ENCODE measurements at places on chromosomes 3 and 15.

DNA sequence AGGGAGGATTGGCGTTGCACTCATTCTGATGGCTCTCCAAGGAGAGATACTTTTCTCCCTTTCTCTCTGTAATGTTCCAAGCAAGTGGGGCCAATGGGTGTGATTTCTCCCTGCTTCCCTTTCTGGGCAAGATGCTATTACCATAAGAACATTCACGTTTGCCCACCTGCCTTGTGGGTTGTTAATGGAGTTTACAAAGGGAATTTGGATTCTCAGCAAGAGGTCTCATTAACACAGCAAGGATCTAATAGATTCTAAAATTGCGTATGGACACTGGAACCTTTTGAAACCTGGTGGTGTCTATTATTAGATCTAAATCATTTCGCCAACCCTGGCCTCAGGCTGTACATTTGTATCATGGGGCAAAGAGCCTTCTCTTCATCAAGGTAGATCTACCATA lies 74.1 kb downstream of the SLCO3A1 start:
- no peak for DNase-seq

GRCh38 chr15:64775551-64776401 lies at the start of gene RBPMS2:
Gene RBPMS2 (minus strand): TSS chr15:64775589. CDS start chr15:64775319, 270 bp downstream.
- DNase-seq = peak; percentile 6

GRCh38 chr3:58668247-58668646 lies 1.7 kb upstream of the FAM3D start:
- no peak for DNase-seq

GRCh38 chr3:183212565-183212964 lies 40.5 kb upstream of the B3GNT5 start:
- DNase-seq = no peak
